ENCODE measurements at places on chromosomes 11 and 22.
A peak's percentile ranks its signal among the peaks of the same experiment; 100 is the strongest.

DNA sequence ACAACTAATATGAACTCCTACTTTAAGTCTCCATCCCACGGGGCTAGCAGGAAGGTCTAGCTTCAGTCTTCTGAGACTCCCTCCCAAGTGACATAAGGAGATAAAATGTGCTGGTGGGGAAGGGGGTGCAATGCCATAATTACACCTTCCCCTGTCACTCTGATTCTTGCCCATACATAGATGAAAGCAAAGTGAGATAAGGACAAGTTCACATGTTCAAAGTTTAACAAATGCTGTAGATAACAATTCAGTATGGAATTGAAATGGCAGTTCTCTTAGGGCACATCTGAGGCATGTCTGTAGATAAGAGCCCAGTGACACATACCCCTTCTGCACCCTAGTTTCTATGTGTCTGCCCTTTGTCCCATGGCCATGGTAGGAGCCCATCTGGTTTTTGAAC, 38.2 kb upstream of the PANX1 start:
- H3K27me3 ChIP-seq: no peaks in the 10 kb centered on the region
- no peaks in the 10 kb centered on the region for H3K4me1 ChIP-seq
- no peak overlapping the region for H3K27ac ChIP-seq
- DNase-seq: no peak
- H3K4me3 ChIP-seq: no peak overlapping the region
- H3K36me3 ChIP-seq: no peaks in the 10 kb centered on the region

DNA sequence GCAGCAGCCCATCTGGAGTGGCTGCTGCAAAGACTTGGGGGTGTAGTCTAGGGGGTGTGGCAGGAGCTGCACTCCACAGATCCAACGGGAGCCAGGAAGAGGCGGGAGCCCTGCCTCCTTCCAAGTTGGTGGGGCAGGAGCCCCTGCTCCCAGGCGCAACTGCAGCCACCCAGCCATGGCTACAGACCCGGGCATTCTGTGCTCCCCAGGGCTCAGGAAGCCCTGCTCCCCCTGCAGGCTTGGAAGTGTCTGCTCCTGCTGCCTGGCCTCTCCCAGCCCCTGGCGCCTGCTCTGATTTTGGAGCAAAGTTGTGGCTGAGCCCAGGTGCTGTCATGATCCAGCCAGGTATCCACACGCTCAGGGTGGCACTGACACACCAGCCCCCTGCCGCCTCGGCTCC, 58.5 kb downstream of the CCDC34 start:
- no peak overlapping the region for H3K4me3 ChIP-seq
- H3K27ac ChIP-seq: no peak overlapping the region
- no peaks in the 10 kb centered on the region for H3K4me1 ChIP-seq
- no peaks in the 10 kb centered on the region for H3K36me3 ChIP-seq

DNA sequence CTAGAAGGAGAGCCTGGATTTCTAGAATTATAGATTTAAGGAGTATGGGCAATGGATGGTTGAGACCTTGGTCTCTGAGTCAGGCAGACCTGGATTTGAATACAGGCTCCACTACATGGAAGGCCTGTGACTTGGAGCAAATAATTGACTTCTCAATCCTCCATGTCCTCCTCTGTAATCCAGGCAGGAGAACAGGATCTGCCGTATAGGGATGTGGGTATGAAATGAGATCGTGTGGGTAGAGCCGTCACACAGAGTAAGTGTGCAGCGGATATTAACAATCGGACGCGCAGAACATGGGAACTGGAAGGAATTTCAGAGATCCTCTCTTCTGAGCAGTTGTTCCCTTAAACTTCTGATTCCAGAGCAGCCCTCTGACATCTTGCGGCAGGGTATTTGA, 11.5 kb upstream of the TMPRSS13 start:
- H3K36me3 ChIP-seq: no peaks in the 10 kb centered on the region
- H3K4me1 ChIP-seq: no peaks in the 10 kb centered on the region
- no peak overlapping the region for H3K27ac ChIP-seq
- no peak overlapping the region for H3K4me3 ChIP-seq
- DNase-seq: no peak

DNA sequence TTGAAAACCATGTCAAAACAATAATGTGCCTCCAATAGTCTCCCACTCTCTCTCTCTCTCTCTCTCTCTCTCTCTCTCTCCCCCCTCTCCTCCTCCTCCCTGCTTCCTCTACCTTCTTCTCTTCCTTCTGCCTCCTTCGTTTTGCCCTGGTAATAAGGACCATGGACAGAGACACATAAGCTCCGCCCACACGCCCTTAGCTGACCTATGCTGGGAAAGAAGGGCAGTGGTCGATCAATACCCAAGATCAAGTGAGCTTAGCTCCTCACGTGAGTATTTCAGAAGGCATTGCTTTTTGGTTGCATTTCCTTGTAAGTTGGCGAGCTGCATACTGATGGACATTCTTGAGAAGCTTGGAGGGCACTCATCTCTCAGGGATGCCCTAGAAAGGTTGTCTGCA, 194.8 kb downstream of the MIAT start:
- H3K36me3 ChIP-seq: no peaks in the 10 kb centered on the region
- no peaks in the 10 kb centered on the region for H3K27me3 ChIP-seq
- DNase-seq: no peak
- no peak overlapping the region for H3K4me3 ChIP-seq
- no peaks in the 10 kb centered on the region for H3K4me1 ChIP-seq

- H3K27ac ChIP-seq: no peak overlapping the region
- peaks cover 11% of the 10 kb centered on the region for H3K36me3 ChIP-seq
- no peak overlapping the region for H3K4me3 ChIP-seq
- no peaks in the 10 kb centered on the region for H3K27me3 ChIP-seq
- no peaks in the 10 kb centered on the region for H3K4me1 ChIP-seq
- no peak for DNase-seq
Observed at GRCh38 chr22:29647954-29648737, 44.7 kb downstream of the NF2 start.

DNA sequence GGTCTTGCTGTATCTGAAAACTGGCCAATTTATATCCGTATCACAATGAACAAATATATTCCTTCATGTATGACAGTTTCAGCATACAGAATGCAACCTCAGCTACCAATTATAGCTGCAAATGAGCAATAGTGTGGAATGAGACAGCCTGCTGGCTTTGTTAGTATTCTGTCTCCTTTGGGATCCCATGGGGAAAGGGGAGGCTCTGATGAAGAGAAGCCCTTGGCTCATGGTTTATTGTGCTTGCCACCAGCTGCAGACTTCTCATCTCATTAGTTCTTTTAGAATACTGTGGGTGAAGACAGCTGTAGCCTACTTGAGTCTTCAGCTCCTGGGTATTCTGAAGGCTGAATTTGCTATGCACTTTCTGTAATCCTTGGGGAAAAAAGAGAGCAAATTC, 42.4 kb downstream of the PITPNB start:
- no peak overlapping the region for H3K27ac ChIP-seq
- H3K4me3 ChIP-seq: no peak overlapping the region
- H3K4me1 ChIP-seq: peaks cover 16% of the 10 kb centered on the region
- DNase-seq: peak; percentile 25

DNA sequence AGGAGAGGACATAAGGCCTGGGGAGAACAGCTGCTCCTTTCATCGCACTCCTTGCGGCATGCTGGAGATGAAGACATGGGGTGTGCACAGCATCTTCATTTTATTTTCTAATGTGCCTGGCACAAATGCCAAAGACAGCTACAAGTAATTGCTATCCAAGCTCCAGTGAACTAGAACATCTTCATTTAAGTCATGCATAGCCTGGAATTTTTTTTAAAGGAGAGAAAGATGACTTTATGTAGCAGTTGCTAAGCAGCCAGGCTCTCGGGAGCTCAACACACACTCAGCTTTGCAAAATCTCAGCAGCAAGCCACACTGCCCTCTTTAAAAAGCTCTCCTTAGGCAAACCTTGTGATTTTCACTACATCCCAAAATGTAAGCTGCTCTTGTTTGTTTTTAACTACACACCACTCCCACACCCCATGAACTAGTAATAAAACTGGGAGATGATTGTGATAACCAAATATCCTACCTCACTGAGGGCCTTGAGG, 164.5 kb upstream of the POU2AF2 start:
- H3K4me3 ChIP-seq: no peak overlapping the region
- peak; percentile 52 for DNase-seq
- H3K27ac ChIP-seq: peak overlapping the region; percentile 68
- no peaks in the 10 kb centered on the region for H3K36me3 ChIP-seq
- H3K4me1 ChIP-seq: peaks cover 11% of the 10 kb centered on the region

GRCh38 chr22:32735526-32735925, 66.0 kb upstream of the TIMP3 start:
- H3K4me1 ChIP-seq: no peaks in the 10 kb centered on the region
- no peak overlapping the region for H3K27ac ChIP-seq
- no peaks in the 10 kb centered on the region for H3K27me3 ChIP-seq
- no peak overlapping the region for H3K4me3 ChIP-seq
- no peaks in the 10 kb centered on the region for H3K36me3 ChIP-seq

DNA sequence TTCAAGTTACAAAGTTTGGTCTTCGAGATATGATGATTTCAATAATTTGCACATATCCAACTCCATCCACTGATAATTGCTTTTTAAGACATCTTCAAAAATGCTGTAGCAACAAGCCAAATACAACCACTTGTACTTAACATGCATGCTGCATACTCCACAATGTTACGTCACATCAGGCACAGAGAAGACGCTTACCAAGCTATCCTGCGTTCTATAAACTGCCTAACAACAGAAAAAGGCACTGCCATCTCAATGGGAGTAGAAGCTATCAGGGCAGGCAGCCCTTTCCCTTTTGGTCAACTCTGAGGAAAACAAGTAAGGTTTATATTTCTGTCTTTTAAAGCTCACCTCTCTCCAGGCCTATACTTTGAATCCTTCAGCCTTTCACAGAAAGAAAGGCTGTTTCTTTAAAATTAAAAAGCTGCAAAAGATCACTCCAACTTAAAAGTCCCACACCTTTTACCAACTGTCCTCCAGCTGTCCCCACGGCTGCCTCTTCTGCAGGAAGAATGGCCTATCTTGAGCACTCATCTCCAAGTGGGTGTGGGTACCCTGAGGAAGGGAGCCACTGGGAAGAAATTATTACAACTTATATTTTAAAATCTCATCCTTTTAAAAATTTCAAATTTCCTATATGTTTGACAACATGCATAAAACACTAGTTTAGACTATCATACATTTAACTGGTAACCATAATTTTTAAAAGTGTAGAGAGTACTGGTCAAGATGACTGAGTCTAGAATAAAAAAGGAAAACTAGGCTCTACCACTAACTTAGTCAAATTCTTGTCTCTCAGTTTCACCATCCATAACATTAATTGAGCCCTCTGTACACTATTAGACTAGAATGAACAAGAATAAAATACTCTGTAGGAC, 14.5 kb downstream of the PHF21A start:
- peak overlapping the region; percentile 65 for H3K27ac ChIP-seq
- no peaks in the 10 kb centered on the region for H3K4me1 ChIP-seq
- no peaks in the 10 kb centered on the region for H3K36me3 ChIP-seq
- peak; percentile 88 for DNase-seq
- H3K27me3 ChIP-seq: no peaks in the 10 kb centered on the region

GRCh38 chr11:131695889-131696429, 325.5 kb downstream of the NTM start:
- peaks cover 21% of the 10 kb centered on the region for H3K4me1 ChIP-seq
- H3K27ac ChIP-seq: no peak overlapping the region
- no peak for DNase-seq

DNA sequence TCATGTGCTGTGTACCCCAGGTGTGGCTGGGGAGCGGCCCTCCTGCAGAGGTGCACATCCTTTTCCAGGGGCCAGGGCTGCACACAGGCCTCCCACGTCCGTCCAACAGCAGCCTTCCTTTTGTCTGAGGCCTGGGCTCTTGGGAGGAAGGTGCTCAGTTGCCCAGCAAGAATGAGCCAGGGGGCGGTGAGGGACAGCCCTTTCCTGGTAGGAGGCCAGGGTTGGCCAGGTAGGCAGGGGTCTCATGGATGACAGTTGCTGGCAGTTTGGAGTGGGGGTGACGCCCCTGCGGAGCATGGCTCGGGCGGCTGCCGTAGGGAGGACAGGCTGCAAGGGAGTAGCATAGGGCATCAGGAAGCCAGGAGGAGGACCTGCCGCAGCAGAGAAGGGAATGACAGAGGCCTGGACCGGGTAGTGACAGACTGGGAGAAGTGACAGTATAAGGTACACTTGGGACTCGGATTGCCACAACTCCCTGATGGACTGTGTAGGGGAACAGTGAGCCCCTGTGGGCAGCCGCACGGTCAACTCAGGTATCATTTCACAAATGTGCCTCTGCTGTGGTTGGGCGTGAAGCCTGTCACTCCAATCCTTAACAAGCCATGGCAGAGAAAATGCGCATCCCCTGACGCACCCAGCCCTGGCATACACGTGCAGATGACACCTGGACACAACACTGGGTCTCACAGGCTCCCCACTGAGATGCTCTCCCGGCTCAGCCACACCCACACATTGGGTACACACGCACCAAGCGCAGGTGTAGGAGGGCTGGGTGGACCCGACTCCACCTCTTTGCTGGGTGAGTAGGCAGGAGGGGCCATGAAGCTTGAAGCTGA, 79.7 kb downstream of the DGCR2 start:
- H3K36me3 ChIP-seq: peaks cover 91% of the 10 kb centered on the region
- H3K27ac ChIP-seq: no peak overlapping the region
- no peak for DNase-seq
- no peaks in the 10 kb centered on the region for H3K27me3 ChIP-seq

Data from spinal cord (tissue), 10 donors.